ENCODE measurements at places on chromosomes 6 and 20.

DNA sequence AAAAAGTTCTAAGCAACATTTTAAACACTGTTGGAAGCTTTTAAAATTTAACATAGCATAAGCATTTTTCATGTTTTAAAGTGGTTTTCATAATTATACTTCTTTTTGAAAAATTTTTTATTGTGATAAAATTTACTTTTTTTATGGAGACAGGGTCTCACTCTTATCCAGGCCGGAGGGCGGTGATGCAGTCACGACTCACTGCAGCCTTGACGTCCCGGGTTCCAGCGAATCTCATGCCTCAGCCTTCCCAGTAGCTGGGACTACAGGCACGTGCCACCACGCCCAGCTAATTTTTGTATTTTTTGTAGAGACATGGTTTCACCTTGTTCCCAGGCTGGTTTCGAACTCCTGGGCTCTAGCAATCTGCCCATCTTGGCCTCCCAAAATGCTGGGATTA is 46.1 kb upstream of the TULP4 start:
- no peaks in the 10 kb centered on the region for H3K36me3 ChIP-seq
- H3K4me1 ChIP-seq = peaks cover 5% of the 10 kb centered on the region
- no peak overlapping the region for H3K27ac ChIP-seq

DNA sequence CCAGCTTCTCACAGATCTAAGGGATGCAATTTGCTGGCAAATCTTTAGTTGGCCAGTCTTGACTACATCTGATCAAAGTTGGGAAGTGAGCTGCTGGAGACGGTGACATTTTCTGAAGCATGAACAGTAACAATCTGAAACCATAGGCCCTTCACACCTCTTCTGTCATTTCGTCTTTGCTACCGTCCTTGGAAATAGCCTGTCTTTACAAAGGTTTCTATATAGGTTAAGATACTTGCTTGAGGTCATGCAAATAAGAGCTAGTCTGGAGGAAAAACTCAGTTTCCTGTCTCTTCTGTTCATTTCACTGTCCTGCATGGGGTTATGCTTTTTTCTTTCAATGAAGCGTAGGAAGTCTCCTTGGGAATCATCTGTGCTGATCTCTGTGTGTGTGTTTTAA is 55.6 kb downstream of the CARMIL1 start:
- H3K4me1 ChIP-seq = peaks cover 36% of the 10 kb centered on the region
- DNase-seq = no peak
- no peaks in the 10 kb centered on the region for H3K36me3 ChIP-seq
- no peak overlapping the region for H3K27ac ChIP-seq
- H3K4me3 ChIP-seq = no peak overlapping the region

GRCh38 chr20:23349338-23350195 is 1.0 kb upstream of the NXT1 start:
- H3K36me3 ChIP-seq = peaks cover 11% of the 10 kb centered on the region
- H3K4me3 ChIP-seq = peak overlapping the region; percentile 77
- H3K27me3 ChIP-seq = no peaks in the 10 kb centered on the region
- peaks cover 30% of the 10 kb centered on the region for H3K4me1 ChIP-seq
- no peak for DNase-seq
- H3K27ac ChIP-seq = peak overlapping the region; percentile 99

DNA sequence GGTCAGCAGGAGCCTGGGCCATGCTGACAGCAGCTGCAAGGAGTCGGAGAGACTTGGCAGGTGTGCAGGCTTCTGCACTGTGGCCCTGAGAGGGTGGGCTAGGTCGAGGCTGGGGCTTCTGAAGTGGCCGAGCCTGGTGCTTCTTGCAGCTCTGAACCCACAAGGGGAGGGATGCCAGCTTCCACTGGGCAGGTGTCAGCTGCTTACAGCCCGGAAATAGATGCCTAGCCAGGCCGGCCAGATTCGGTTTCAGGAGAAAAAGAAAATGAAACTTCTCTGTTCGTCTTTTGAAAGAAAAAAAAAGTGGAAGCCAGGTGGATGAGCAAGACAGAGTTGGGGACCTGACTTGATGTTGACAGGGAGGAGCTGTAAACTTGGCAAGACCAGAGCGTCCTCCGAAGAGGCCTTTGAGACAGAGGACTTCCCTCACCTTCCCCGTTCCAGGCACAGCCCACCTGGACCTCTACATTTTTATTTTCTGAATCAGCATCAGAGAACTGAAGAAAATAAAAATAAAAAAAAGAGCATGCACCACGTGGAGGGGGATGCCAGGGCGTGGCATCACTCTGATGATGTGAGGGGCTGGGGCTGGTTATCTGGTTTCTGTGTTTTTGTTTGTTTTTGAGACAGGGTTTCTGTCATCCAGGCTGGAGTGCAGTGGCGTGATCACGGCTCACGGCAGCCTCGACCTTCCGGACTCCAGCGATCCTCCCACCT is at the start of gene ZBP1:
Gene ZBP1 (minus strand): TSS at position 153 of the 717 bp plus-strand sequence. CDS start 131 bp downstream, at position 22.
- no peak for DNase-seq
- H3K36me3 ChIP-seq = no peaks in the 10 kb centered on the region
- peak within 1 kb of the TSS; percentile 1 for H3K4me3 ChIP-seq
- no peak within 1 kb of the TSS for H3K27ac ChIP-seq
- H3K4me1 ChIP-seq = peaks cover 10% of the 10 kb centered on the region

GRCh38 chr6:118659513-118660217 is 8.3 kb upstream of the CEP85L start:
- no peaks in the 10 kb centered on the region for H3K27me3 ChIP-seq
- no peaks in the 10 kb centered on the region for H3K36me3 ChIP-seq
- peaks cover 8% of the 10 kb centered on the region for H3K4me1 ChIP-seq
- H3K27ac ChIP-seq = peak overlapping the region; percentile 41
- no peak overlapping the region for H3K4me3 ChIP-seq

- peak overlapping the region; percentile 4 for H3K27ac ChIP-seq
- H3K36me3 ChIP-seq = no peaks in the 10 kb centered on the region
- DNase-seq = no peak
- no peak overlapping the region for H3K4me3 ChIP-seq
- H3K4me1 ChIP-seq = peaks cover 17% of the 10 kb centered on the region
Observed at GRCh38 chr6:139251045-139251690, 40.6 kb downstream of the TXLNB start.

- no peak for DNase-seq
- no peak overlapping the region for H3K4me3 ChIP-seq
- H3K4me1 ChIP-seq = no peaks in the 10 kb centered on the region
- H3K27ac ChIP-seq = no peak overlapping the region
- H3K27me3 ChIP-seq = no peaks in the 10 kb centered on the region
- H3K36me3 ChIP-seq = no peaks in the 10 kb centered on the region
Observed at GRCh38 chr6:162940426-162940825, 212.7 kb downstream of the PACRG start.

DNA sequence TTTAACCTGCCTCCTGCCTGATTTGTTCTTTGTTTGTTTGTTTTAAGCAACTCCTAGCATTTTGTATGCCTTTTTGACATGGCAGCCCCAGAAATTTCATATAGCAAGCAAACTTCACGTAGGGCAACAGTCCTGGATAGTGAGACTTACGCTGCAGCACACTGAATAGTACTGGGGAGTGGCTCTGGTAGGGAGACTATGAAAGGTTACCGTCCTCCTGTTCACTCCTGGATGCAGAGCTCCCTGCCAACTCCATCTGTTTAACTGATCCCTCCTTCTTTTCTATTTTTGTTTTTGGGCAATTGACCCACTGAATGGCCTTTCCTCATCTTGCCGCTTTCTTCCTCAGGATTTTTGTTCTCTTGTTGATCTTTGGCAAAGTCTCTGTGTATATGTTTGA is 44.5 kb upstream of the BMP6 start:
- no peak overlapping the region for H3K27ac ChIP-seq
- no peak overlapping the region for H3K4me3 ChIP-seq
- no peak for DNase-seq
- no peaks in the 10 kb centered on the region for H3K36me3 ChIP-seq
- H3K4me1 ChIP-seq = no peaks in the 10 kb centered on the region

DNA sequence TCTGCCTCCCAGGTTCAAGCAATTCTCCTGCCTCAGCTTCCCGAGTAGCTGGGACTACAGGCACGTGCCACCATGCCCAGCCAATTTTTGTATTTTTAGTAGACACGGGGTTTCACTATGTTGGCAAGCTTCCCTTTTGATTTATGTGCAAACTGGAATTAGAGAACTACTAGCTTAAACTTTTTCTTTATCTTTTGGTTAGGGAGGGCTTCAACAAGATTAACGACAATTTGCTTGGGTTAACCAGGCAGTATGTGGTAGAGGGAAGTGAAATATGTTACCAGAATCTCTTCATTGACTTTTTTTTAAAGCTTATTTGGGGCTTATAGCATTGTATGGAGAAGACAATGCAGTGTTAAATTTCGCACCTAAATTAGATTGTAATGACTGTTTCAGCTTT is 9.0 kb downstream of the MYO6 start:
- no peaks in the 10 kb centered on the region for H3K36me3 ChIP-seq
- no peak overlapping the region for H3K4me3 ChIP-seq
- no peaks in the 10 kb centered on the region for H3K4me1 ChIP-seq
- no peak overlapping the region for H3K27ac ChIP-seq

DNA sequence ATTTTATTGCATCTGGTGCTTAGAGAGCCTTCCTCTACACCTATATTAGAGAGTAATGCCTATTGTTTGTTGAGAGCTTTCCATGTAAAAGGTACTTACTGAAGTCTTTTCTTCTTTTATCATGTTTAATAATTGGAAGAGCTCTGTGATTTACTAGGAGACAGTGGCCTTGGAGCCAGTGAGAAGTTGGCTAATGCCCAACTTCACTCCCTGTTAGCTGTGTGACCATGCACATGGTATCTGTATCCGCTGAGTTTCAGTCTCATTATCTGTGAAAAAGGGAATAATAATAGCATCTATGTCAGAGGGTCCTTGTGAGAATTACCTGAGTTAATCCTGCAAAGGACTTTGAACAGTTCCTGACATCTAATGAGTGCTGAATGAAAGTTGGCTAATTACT is 105.0 kb downstream of the CD109 start:
- H3K27me3 ChIP-seq = no peaks in the 10 kb centered on the region
- DNase-seq = no peak
- H3K36me3 ChIP-seq = peaks cover 12% of the 10 kb centered on the region
- H3K4me1 ChIP-seq = peaks cover 4% of the 10 kb centered on the region

DNA sequence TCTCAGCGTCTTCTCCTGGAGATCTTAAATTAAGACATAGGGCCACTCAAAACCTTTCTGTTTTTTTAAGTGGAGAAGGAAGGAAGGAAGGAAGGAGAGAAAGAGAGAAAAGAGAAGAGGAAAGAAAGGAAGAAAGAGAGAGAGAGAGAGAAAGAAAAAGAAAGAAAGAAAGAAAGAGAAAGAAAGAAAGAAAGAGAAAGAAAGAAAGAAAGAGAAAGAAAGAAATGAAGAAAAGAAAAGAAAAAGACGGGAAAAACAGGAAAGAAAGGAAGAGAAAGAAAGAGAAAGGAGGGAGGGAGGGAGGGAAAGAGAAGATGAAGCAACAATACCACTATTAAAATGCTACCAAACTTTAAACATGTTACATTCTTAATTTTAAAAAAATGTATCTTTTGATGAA is 336.5 kb upstream of the ARID1B start:
- H3K4me3 ChIP-seq = no peak overlapping the region
- no peaks in the 10 kb centered on the region for H3K4me1 ChIP-seq

- peaks cover 46% of the 10 kb centered on the region for H3K4me1 ChIP-seq
- no peaks in the 10 kb centered on the region for H3K36me3 ChIP-seq
- no peaks in the 10 kb centered on the region for H3K27me3 ChIP-seq
- no peak overlapping the region for H3K4me3 ChIP-seq
- DNase-seq = peak; percentile 74
Observed at GRCh38 chr6:33607784-33608161, 13.3 kb upstream of the ITPR3 start.

GRCh38 chr20:15395457-15395856 is 1058.0 kb upstream of the FLRT3 start:
- H3K4me3 ChIP-seq = no peak overlapping the region
- H3K27me3 ChIP-seq = no peaks in the 10 kb centered on the region
- H3K4me1 ChIP-seq = no peaks in the 10 kb centered on the region
- no peaks in the 10 kb centered on the region for H3K36me3 ChIP-seq

GRCh38 chr20:15612198-15612597 is 961.0 kb downstream of the KIF16B start:
- no peak overlapping the region for H3K4me3 ChIP-seq
- H3K27me3 ChIP-seq = no peaks in the 10 kb centered on the region
- H3K4me1 ChIP-seq = no peaks in the 10 kb centered on the region
- H3K27ac ChIP-seq = no peak overlapping the region
- H3K36me3 ChIP-seq = no peaks in the 10 kb centered on the region
- no peak for DNase-seq

DNA sequence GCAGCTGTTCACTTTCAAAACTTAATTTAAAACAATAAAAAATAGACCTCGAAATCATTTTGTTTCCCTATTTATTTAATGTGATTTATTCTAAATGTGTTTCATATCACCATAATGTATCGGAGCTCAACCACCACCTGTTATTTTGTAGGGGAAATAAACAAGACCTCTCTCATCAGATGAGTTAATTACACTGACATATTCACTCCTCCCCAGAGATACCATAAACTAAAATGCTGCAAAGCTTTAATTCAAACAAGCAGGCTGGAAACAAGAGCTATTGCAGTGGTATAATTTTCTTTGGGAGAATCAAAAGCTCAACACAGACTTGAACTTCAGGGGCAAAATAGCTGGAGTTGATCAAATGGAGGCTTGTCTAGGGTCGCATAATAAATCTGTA is 303.5 kb upstream of the TSHZ2 start:
- H3K27ac ChIP-seq = no peak overlapping the region
- DNase-seq = no peak
- H3K4me1 ChIP-seq = no peaks in the 10 kb centered on the region
- H3K36me3 ChIP-seq = no peaks in the 10 kb centered on the region
- no peak overlapping the region for H3K4me3 ChIP-seq

DNA sequence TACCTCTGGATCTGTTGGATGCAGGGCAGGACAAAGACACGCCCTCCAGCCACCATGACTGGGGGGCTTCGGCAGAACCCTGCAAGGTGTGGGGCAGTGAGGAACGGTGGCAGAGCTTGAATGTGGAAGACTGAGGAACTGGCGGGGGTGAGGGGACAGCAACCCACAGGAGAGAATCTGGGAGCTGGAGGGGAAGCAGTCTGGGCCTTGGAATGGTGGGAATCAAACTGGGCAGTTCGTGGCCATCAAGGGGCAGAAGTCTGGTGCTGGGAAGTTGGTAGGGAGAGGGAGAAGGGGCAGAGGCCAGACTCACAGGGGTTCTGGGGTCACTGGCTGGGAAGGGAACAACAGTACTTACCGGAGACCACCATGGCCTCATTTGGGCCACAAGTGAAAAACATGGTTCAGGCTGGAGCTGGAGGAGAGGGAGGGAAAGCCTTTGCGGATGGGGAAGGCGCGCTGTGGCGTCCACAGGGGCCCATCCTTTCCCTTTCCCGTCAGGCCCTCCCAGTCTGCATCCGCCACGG is 635 bp downstream of the FLOT1 start:
- H3K4me3 ChIP-seq = peak overlapping the region; percentile 79
- no peaks in the 10 kb centered on the region for H3K27me3 ChIP-seq
- H3K36me3 ChIP-seq = peaks cover 35% of the 10 kb centered on the region
- no peak for DNase-seq
- H3K4me1 ChIP-seq = peaks cover 61% of the 10 kb centered on the region

GRCh38 chr20:58719258-58719657 is 26.7 kb downstream of the NPEPL1 start:
- peaks cover 16% of the 10 kb centered on the region for H3K36me3 ChIP-seq
- no peak overlapping the region for H3K27ac ChIP-seq

DNA sequence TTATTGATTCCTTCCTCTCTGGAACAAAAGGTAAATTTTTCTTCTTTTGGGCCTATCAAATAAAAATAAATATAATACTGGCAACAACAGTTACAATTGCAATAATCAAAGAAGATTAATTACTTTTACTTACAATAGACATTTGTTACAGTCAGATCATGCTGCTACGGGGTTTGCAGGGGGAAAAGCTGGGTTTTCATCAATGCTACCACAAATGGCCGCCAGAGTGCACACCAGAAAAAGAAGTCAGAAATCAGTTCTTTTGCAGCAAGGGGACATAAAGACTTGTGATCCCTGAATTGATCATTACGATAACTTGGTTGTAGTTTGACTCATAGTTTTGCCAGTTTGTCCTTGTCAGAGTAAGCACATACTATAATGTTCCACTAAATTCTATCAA is 714.5 kb upstream of the EYS start:
- H3K4me1 ChIP-seq = no peaks in the 10 kb centered on the region
- H3K27me3 ChIP-seq = no peaks in the 10 kb centered on the region
- no peaks in the 10 kb centered on the region for H3K36me3 ChIP-seq
- H3K4me3 ChIP-seq = no peak overlapping the region
- H3K27ac ChIP-seq = no peak overlapping the region

Measured in suprapubic skin (tissue), 4 donors.